ENCODE measurements at places on chromosomes 7 and 10. TPM values are rescaled to one million over a fixed set of nuclear protein-coding genes. Genes with fewer than 3 reads are reported as not detected.

Gene SPAM1
- not detected for total RNA-seq

DNA sequence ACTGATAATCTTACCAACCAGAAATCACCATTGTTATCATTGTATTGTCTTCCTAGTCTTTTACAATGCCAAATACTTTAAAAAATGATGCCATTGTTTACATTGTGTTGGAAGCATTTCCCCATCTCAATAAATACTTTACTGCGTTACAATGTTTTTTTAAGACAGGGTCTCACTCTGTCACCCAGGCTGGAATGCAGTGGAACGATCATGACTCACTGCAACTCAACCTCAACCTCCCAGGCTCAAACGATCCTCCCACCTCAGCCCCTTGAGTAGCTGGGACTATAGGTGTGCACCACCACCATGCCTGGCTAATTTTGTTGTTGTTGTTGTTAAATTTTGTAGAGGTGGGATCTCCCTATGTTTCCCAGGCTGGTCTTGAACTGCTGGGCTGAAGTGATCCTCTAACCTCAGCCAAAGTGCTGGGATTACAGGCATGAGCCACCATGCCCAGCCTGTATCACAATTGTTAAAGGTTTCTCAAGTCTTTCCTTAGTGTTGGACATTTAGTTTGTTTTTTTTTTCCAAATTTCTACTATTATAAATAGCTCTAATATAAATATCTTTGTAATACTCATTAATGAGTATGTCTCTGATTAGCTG is 13.5 kb downstream of the LRMDA start:
- ATAC-seq, result no peak

Gene THNSL1
- total RNA-seq, result 6.6 TPM

Gene TSPAN14
- total RNA-seq, result 13.8 TPM

Gene UFSP1
- 3.2 TPM for total RNA-seq

Gene CFTR
- total RNA-seq, result not detected

Gene CALML5
- total RNA-seq, result 3.6 TPM

- no peak for ATAC-seq
These were observed 102.4 kb downstream of the CFTR start for GRCh38 chr7:117582219-117582704.

GRCh38 chr10:79136236-79137005 is 67.7 kb downstream of the ZMIZ1 start:
- peak; percentile 39 for ATAC-seq

DNA sequence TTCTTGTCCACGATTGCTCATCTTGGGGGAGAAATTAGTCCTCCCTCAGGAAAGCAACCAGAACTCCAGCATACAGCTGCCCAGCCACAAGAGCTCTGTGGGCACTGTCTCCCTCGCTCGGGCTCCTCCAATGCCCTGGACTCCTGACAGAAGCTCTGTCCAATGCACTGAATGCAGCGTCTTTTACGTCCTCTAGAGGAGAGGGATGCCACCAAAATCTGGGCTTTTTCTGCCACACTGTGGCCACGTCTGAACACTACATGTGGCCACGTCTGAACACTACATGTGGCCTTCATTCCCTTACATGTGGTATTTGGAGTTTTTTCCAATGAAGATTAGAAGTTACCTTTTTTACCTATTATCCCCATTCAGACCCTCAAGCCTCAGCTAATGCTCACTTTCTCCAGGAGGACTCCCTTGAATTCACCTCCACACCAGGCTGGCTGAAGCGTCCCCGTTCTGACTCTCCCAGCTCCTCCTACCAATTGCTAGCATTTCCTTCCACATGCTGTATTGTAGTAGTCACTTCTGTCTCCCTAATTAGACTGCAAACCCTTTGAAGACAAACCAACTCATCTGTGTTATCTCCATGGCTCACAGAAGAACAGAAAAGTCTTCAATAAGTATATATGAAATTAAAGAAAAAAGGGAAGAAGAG is 134.3 kb upstream of the PDE1C start:
- peak; percentile 97 for ATAC-seq

Gene PRKAR2B
- total RNA-seq, result 20.4 TPM

DNA sequence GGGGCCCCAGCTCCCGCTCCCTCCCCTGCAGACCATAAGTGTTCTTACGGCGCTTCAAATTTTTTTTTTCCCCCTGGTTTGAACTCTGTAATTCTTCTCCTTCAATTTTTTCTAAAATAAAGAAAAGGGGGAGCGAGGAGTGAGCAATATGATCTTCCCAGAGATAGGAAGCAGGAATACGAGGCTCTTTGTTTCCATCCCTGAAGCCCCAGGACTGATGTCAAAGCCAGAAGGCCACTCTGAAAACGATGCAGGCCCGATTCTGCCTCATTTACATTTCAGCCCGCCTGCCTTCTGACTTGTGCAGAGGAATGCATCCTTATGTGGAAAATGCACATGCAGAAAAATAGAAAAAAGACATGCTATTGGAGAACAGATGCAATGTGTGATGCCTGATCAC is 401.5 kb upstream of the MKI67 start:
- peak; percentile 49 for ATAC-seq

Gene PRRT4
- 0.58 TPM for total RNA-seq

- ATAC-seq, result no peak
These were observed 16.5 kb downstream of the MDH2 start for GRCh38 chr7:76064208-76064970.

GRCh38 chr10:110825508-110825907 is 46.2 kb upstream of the PDCD4 start:
- no peak for ATAC-seq

DNA sequence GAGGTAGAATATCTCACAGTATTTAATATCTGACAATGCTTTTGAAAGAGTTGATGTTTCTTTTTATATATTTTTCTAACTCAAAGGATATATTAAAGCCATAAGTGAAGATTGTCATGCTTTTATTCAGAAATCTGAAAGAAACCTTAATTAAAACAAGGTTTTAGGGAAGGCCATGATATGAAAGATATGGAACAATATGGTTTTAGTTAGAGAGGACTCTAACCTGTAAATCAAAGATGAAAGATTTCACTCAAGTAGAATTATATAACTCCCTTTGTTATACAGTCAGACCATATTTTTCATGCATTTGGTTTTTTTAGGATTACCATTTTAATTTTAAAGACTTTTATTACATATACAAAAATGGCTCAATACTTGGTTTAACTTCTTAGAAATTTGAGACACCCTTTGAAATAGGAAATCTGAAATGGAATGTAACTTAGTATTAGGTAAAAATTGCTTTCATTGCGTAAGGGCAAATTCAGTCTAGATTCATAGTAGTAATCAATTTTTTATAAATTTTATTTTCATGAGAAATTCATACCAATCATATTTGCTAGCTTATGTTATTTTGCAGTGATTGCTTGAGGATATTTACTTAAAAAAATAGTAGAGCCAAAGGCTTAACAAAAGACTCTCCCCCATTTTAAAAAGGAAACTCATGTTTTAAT is 119.8 kb downstream of the TWIST1 start:
- no peak for ATAC-seq

DNA sequence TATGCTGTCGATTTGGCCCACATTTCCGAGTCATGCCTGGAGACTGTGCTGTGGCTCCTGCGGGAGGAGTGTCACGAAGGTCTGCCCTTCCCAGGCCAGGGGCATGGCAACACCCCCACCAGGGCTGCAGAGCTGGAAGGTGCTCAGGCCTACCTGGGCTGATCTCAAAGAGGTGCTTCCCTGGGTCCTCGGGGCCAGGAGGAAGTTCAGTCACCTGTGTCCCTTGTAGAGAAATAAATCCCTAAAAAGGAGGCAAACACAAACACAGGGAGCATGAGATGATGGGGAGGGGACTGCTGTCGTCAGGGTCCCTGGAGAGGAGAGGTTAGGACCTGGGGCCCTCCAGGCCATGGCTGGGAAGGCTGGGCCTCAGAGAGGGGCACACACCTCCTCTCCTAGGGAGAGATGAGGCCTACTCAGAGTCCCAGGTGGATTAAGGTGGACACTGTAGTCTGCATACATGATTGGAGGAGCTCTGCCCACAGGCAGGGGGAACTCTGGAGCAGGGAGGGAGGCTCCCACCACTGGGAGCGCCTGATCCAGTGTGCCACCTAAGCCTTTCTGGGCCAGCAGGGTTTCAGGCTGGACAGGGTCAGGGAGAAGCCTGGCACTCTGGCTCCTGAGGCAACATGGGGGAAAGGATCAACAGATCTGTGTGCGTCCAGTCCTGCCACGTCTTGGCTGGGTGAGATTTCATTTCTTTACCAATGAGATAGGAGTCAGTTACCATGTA is 49.4 kb downstream of the ARHGAP22 start:
- ATAC-seq, result no peak

DNA sequence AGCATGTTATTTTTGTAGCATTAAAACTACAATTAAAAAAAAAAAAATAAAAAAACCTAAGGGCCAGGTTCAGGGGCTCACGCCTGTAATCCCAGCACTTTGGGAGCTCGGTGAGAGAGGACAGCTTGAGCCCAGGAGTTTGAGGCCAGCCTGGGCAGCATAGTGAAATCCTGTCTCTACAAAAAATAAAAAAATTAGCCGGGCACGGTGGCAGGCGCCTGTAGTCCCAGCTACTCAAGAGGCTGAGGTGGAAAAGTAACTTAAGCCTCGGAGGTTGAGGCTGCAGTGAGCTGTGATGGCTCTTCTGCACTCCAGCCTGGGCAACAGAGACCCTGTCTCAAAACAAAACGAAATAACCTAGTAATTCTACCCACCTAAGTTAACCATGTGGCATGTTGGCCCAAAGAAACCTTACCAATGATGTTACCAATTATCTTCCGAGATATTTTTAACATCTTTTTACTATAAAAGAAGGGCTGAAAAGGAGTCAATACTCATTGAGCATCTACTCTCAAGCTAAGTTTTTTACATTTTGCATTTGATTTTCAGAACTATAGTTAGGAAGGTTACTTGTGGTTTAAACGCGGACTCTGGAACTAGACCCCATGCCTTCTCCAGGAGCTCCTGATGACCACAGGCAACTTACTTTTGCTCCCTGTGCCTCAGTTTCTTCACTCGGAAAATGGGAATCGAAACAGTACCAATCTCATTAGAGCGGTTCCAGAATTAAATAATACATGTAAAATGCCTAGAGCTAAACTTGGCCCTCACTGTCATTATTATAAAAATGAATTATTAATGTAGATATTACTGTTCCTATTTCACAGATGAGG is 1.4 kb downstream of the ITGB1 start:
- no peak for ATAC-seq

Gene LRRD1
- 0.69 TPM for total RNA-seq

DNA sequence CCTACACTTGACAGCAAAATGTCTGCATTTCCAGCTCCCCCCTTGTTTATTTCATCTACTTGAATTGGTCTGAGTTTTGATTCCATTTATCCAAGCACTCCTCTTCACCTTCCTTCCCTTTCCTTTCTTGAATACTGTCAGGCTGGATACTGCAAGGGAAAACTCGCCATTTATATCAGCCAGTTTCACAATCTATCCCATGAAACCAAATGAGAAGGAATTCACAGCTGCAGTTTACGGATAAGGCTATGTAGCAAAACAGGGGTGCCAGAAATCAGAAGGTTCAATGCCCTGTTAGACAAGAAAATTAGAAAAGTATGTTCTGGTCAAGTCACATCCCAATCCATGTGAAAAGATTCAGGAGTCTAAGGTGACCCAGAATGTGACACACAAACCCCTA is 28.1 kb downstream of the CCDC6 start:
- no peak for ATAC-seq

- peak; percentile 42 for ATAC-seq
These were observed 90.4 kb downstream of the SVOPL start for GRCh38 chr7:138610671-138611170.

Gene RALA
- 14.8 TPM for total RNA-seq

DNA sequence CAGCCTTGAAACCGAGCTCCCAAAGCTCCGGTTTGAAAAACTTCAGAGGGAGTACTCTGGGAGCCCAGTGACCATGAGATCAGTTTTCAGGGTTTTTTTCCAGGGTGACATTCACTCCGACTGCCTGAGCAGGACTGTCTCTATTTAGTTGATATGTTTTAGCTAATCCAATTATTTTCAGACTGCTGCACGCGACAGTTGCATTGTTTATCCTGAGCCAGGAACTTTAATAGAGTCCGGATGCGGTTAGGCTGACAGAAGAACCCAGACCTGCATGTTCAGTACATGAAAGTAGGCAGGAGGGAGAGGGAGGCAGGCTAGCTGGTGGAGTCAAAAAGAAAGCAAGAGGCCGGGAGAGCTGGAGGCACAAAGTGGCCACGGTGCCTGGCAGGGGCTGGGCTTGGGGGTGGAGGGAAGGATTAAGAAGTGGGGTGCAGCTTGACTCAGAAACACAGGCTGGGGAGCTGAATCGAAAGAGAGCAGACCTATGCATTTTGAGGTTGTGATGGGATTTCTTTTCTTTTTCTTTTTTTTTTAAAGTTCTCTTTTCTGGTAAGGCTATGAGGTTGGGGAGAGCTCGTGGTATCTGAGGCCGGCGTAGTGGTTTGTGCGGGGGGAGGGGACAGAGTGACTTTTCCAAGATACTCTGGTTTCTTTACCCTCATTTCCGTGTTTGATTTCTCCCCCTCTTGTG is 5.7 kb downstream of the GATA3 start:
- ATAC-seq, result no peak

Gene CARD11
- 0.34 TPM for total RNA-seq

GRCh38 chr7:88339195-88339922 is 32.7 kb upstream of the STEAP4 start:
- no peak for ATAC-seq

DNA sequence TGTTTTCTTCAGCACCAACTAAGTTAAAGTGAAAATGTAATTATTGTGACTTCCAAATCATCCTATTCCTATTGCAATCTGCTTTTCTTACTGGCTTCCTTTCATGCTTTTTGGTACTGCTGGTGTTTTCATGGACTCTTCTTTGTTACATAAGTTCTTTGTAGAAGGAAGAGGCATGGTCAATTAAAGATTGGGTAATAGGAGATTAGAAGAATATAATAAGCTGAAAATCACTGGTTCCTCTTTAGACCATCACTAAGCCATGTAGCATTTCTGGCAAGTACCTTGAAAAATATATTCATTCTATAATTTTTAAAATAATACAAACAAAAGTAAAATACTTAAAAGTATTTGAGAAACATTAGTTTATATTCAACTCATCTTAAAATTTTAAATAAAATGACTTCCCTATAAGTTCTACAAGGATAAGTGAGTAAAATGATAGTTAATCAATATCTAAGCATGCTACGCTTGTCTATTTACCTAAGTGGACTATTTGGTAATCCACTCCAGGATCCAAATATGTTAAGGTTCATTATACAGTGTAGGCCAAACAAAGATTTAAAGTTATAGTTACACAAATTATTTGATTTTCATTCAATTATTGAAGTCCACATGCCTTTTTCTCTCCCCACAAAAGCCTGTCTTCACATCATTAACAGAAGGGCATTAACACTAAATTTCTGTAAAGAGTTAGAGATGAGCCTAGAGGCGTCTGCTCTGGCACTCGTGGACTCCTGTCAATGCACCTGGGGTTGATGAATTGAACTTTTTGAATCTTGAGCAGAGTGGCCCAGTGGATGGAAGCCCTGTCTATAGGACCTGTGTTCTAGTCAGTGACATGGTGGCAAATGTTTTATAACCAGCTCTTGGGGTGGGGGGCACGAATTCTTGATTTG is 408.1 kb downstream of the INHBA start:
- ATAC-seq, result no peak

Gene CUBN
- 1.5 TPM for total RNA-seq

Gene SPDYE2
- not detected for total RNA-seq

GRCh38 chr10:52742731-52743130 is 29.9 kb downstream of the MBL2 start:
- ATAC-seq, result no peak

- no peak for ATAC-seq
These were observed 101.1 kb upstream of the ZNF438 start for GRCh38 chr10:31132681-31133244.
